ENCODE measurements at places on chromosomes 2 and 18.

GRCh38 chr2:32922501-32922900 is 24.3 kb upstream of the LTBP1 start:
- no peak for DNase-seq

- DNase-seq, result no peak
These were observed 214.7 kb downstream of the RAD51AP2 start for GRCh38 chr2:17303521-17303920.

- no peak for DNase-seq
These were observed 410.6 kb downstream of the PIK3C3 start for GRCh38 chr18:42365591-42365990.

DNA sequence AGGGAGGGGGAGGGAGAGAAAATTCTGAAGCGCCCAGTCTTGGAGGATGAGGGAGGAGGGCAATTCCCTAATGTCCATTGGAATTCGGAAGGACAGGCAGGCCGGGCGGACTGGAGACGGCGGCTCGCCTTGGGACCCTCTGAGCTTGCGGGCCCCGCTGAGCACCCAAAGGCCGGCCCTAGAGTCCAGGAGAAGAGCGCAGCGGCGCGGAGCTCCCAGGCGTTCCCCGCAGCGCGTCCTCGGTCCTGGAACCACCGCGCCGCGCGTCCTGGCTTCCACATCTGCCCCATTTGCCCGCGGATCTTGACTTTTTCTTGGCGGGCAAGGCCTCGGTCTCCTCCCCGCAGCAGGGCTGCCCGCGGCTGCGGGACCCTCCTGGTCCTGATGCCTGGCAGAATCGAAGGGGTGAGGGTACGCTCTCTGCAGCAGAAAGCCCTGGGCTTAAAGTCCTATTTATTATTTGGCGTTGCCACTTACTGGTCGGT is 675 bp upstream of the MLPH start:
- DNase-seq, result no peak

GRCh38 chr2:65017335-65017734 is 28.1 kb downstream of the SLC1A4 start:
- DNase-seq, result no peak

DNA sequence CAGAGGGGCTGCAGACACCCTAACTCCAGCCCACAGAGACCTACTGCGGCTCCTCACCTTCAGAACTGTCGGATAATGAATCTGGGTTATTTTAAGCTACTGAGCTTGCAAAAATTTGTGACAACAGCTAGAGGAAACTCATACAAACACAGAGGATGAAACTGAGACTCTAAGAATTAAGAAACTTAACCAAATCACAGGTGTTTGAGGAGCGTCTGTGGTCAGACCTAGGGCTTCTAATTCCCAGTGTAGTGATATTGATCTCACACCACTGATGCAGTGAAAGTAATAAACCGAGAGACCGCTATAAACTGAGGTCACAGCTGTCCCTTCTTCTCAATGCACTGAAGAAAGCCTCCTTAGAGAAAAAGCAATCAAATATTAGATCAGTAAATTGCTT is 110.1 kb downstream of the RGPD3 start:
- no peak for DNase-seq

DNA sequence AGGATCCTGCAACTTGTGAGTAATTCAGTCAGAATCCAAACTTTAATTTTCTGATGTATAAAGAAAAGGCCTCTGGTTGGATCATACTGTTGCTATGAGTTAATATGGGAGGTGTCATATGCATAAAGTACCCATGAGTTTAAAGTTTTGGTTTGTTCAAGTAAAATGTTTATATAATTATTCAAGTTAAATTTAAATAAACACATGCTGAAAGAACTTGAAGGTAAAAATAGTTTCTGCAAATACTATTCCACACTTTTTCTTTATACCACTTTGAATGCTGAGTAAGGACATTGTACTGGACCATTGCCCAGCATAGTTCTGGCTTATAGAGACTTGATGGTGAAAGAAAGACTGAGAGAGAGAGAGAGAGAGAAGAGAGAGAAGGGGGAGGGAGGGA is 30.7 kb downstream of the PKP4 start:
- DNase-seq, result no peak

DNA sequence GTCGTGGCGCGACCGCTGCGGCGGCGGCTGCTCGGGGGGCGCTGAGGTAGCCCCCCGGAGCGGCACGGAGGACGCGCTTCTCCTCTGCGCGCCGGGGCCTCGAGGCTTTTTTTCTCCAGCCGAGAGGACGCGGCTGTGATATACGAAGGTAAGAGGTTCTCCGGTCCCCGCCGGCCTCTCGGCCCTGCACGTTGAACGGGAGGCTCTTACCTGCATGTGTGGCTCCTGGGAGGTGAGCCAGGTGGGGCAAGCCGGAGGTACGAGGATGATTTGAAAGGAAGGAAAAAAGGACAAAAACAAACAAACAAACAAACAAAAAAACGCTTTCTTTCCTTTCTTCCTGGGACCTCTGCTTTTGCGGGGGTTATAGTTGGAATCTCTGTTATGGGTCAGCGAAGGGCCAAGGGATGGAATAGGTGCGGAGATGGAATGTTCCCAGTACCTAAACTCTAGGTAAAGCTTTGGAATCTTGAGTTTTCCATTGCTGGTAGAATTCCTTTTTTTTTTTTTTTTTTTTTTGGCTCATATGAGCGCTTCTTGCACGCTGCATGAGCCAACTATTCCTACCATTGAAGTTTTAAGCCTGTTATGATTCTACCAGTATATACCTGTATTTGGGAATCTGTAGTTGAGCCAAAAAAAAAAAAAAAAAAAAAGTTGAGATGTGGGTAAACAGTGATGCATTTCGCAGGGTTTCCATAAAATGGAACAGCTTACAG is 674 bp downstream of the PTPN4 start:
- peak; percentile 57 for DNase-seq

DNA sequence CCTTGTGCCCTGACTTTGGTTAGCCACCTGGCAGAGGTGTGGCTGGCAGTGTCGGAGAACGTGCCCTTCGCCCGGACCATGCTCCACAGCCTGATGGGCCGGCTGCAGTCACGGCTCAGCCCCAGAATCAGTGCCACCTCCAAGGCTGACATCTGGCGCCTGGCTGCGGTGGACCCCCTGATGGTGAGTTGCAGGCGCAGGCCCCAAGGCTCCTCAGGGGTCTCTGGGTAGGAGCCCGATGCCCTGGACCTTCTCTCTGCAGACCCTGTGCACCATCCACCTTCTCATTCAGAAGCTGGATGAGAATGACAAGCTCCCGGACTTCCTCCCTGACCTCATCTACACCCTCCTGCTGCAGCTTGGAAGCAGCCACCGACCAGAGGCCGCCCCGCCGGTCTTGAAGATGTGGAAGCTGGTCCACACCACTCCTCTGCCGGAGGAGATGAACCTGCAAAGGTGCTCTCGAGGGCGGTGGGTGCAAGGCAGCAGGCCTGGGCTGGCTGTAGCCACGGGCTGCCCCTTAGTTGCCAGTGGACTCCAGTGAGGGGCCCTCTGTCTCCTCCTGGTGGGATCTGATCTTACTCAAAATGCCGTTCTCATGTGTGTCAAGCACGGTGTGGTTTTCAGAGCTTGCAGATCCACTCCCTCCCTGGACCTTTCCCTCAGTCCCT is 32.1 kb downstream of the HJURP start:
- no peak for DNase-seq

GRCh38 chr2:58571181-58571852 is 330.2 kb upstream of the FANCL start:
- DNase-seq, result peak; percentile 57

DNA sequence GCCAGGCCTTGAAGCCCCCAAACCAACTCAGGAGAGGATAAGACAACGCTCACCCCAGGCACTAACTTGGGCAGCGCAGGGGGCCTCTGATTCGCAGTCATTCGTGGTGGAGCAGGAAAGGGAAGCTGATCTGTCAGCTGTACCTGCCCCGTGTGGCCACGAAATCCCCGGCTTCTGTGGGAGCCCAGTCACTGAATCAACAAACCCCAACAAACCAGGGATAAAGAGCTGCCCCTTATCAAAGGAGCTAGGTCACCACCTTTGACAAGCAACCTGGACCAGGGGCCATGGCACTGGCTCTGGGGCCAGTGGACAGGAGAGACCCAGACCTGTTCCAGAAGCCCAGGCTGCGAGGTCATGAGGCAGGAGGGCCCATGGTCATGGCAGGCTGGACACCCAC is 14.5 kb downstream of the SDC1 start:
- DNase-seq, result no peak

- DNase-seq, result no peak
These were observed 37.9 kb downstream of the NBEAL1 start for GRCh38 chr2:203052539-203052938.

DNA sequence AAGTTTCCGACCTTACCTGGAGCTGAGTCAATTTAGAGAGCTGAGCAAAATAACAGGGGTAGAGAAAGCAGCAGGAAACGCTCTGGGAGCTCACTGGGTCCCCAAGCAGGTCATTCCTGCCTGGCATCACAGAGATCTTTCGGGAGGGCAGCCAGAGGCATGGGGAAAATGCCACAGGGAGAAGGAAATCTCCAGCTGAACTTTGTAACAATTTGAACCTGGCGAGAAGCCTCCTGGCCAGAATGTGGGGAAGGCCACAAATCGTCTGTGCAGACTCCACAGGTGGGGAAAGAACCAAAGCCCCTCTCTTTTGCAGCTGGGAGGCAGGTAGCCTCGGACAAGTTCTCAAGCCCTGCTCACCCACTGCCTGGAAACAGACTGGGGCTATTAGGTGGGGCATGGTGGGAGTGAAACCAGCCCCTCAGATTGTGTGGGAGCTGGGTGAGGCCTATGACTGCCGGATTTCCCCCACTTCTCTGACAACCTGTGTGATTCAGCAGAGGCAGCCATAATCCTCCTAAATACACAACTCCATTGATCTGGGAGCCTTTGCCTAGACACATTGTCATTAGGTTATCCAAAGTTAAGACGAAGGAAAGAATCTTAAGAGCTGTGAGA is 53.9 kb downstream of the INO80D start:
- no peak for DNase-seq

DNA sequence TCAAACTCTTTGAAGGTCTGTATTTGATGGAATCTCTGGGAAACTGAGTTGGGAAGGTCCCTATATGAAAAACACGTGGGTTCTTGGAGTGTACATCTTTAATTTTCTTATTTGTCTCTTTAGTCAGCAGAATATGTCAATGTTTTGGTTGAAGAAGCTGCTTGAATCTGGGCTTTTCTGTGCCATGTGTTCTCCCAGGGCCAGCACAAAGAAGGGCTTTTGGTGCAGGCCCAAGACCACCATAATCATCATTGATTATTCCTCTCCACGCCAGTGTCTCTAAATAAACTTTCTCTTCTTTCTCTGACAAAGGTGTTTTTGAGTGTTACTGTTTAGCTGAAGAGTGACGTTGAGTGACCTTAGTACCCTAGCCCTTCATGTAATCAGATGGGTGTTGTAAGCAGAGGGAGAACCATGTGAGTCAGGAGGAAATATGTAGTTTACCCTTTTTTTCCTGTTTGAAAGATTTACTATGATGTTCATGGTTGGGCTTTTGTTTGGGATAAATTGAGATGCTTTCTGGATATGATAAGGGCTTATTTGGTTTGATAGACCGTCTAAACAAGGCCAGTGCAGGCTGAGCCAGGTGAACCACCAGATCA is 11.6 kb upstream of the TNP1 start:
- DNase-seq, result no peak

- no peak for DNase-seq
These were observed 24.2 kb downstream of the VRK2 start for GRCh38 chr2:58070765-58071164.

GRCh38 chr2:236164925-236165841 is 3.0 kb downstream of the GBX2 start:
- DNase-seq, result no peak

- DNase-seq, result peak; percentile 30
These were observed 93.9 kb downstream of the EVA1A start for GRCh38 chr2:75466708-75467311.

DNA sequence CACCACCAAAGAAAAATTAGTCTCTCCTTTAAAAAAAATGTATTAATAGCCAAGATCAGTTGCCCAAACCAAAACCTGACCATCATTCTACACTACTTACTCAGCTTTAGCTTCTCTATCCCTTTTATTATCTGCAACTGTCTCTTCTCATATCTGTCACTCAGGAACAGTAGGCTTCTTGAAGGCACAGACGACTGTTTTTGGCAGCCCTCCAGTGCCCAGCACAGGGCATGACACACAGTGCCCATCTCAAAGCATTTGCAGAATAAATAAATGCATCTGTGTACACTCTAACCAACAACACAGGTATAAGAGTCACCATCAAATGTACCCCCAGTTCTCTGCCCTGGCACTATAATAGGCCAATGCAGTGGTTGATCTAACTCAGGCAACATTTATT is 117.2 kb downstream of the UXS1 start:
- no peak for DNase-seq

DNA sequence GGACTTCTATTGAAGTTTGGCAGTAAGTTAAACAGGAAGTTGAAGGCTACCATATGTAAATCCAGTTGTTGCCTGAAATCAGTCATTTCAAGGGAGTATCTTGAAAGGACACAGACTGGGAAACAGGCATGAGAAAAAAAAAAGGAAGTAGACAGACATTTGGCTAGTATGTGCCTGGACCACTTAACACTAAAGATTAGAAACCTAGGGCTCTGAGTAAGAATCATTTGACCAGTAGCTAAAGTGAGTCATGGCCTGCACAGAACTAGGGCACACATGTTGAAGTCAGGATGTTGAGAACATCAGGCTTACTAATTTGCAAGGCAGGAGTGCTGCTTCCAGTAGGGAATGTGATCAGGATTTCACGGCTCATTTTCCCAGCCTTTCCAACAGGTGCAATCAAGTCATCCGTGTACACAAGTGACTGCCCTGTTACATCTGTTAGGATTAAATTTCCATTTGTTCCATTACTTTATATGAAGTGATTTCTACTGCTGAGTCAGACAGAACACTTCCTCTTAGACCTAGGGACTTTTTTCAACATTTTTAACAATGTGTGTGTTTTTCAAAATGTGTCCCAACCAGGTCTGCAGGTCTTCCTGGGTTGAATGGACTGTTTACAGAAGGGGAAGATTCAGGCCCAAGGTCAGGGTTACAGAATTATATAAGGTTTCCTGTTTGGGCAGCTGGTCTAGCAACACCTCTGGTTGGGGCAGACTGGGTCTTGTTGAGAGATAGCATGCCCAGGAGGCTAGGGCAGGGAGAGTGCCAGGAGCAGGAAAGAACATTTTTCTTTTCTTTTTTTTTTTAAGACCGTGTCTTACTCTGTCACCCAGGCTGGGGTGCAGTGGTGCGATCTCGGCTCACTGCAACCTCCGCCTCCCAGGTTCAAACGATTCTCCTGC is 145.6 kb downstream of the TGIF1 start:
- no peak for DNase-seq

GRCh38 chr2:174337337-174338146 is 2.8 kb downstream of the SP9 start:
- DNase-seq, result peak; percentile 51

DNA sequence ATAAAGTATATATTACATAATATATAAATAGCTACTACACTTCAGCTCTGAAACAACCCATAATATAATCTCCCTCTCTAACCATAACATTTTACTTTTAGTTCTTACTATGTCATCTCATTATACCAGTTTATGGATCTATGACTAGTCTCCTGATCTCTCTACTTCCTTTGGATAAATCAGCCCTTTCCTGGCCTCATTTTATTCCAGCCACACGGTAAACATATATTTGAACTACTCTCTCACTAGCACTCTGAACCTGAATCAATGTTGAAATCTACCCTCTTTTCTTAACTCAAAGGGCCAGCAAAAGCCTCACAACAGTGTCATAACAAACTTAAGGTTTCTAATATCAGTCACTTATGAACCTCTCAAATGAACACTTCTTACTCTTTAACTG is 62.6 kb downstream of the BAZ2B start:
- DNase-seq, result no peak

Data from NCI-H1105 treated with DMSO at 0.1 percent for 48 hours (cell line).